ENCODE measurements at places on chromosomes 11 and 22.
A peak's percentile ranks its signal among the peaks of the same experiment; 100 is the strongest.

- no peak for DNase-seq
Measured at GRCh38 chr22:42462016-42462415, 29.8 kb upstream of the NFAM1 start.

DNA sequence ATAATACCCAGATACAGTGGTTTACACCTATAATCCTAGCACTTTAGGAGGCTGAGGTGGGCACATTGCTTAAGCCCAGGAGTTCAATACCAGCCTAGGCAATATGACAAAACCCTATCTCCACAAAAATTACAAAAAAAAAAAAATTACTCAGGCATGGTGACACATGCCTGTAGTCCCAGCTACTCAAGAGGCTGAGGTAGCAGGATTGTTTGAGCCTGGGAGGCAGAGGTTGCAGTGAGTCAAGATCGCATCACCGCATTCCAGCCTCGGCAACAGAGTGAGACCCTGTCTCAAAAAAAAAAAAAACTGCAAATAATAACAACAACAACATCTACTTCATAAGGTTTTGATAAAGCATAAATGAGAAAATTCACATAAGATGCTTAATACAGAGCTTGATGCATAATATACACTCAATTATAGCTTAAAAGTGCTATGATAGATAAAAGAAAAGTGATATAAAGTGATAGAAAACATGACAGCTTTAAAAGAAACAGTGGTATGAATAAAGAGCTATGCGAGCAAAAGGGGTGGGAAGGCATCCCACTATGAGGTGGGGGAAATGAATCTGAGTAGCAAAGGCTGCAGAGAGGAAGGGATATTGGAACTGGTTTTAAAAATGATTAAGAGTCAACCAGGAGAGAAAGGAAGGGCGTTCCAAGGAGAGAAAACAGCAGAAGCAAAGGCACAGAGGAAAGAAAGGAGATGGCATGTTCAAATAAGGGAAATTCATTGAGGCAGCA, 197.6 kb downstream of the KIF18A start:
- no peak for DNase-seq

GRCh38 chr11:59857439-59858434, 8.6 kb downstream of the TCN1 start:
- DNase-seq, result no peak

DNA sequence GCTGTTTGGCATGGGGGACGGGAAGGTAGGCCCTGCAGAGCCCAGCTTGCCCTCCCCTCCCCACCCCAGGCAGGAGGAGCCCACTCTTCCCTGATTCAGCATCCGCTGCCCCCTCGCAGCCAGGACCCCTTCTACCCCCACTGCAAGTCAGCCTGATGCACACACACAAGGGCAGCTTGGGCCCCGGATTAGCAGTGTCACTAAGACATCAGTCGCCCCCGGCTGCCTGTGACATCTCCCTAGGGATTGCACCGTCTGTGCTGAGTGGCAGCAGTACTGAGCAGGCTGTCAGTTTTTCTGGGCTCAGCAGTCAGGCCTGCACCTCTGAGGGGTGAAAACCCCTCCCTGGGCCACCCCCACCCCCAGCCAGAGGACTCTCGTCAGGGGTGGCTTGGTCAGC, 30.4 kb upstream of the SYT7 start:
- DNase-seq, result no peak

GRCh38 chr22:42162728-42163489, 32.3 kb upstream of the CYP2D6 start:
- no peak for DNase-seq

- no peak for DNase-seq
Measured at GRCh38 chr11:116471608-116472256, 301.1 kb downstream of the BUD13 start.

GRCh38 chr11:66231561-66231960, 36.9 kb upstream of the RAB1B start:
- no peak for DNase-seq

GRCh38 chr11:12723421-12724300, 49.4 kb downstream of the TEAD1 start:
- DNase-seq, result no peak

- peak; percentile 82 for DNase-seq
Measured at GRCh38 chr22:37696657-37697537, at the start of gene TRIOBP. Gene TRIOBP, plus strand, starts transcription at chr22:37697048. Its CDS starts 4,318 bp downstream, at chr22:37701366.

DNA sequence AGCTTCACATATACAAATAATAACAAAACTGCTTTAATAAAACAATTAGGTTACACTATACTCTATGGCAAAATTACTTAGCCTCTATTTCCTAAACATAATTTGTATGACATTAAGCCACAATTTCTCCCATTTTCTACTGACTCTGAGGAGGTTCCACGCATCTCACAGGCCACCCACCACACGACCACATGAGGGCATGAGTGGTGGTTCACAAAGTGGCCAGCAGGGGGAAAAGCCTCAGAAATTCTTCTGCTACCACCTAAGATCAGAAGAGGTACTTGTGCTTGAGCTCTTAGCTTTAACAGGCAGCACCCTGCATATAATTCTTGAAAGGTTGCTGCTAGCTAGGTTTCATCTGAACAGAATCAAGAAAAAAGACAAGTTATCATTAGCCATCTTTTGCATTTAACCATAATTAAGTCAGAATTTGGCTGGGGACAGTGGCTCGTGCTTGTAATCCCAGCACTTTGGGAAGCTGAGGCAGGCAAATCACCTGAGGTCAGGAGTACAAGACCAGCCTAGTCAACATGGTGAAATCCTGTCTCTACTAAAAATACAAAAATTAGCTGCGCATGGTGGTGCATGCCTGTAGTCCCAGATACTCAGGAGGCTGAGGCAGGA, 7.7 kb downstream of the LPXN start:
- DNase-seq, result peak; percentile 78

GRCh38 chr11:72712168-72712751, 38.0 kb upstream of the PDE2A start:
- DNase-seq, result peak; percentile 96

DNA sequence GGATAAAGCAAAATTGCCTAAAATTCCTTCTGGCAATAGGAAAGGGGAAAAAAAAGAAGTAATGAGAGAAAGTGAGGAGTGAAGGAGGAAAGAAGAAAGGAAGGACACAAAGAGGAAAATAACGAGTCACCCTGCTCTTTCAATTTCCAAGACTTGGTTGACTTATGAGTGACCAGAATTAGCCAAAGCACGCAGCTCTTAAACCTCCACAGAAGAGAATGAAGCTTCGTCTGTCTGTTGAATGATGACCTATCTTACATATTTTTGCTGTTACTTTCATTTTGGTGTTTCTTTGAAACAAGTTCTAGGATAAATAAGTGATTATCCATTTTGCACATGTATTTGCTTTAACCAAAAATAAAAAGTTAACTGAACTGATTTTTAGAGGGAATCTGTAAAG, 728 bp downstream of the MMP27 start:
- no peak for DNase-seq

DNA sequence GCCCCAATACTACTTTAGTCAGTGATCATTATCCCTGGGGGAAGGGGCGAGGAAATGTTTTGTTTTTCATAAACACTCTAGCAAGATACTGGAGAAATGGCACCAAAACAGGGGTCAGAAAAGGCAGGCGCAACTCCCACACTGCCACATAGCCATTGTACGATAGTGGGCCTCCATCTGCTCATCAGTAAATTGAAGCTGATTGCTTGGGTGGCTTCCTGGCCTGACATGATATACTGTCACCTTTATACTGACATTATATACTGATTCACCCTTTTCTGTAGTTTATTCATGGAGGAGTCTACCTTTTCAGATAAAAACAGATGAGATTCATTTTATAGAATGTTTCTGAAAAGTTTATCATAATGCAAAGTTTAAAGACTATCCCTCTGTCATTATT, 51.6 kb upstream of the CCDC34 start:
- no peak for DNase-seq

GRCh38 chr22:37485395-37486223, 575 bp downstream of the MFNG start:
- no peak for DNase-seq

GRCh38 chr11:111414267-111414931, 35.3 kb upstream of the POU2AF1 start:
- DNase-seq, result peak; percentile 49

- DNase-seq, result no peak
Measured at GRCh38 chr22:42412744-42413333, 19.4 kb downstream of the NFAM1 start.

DNA sequence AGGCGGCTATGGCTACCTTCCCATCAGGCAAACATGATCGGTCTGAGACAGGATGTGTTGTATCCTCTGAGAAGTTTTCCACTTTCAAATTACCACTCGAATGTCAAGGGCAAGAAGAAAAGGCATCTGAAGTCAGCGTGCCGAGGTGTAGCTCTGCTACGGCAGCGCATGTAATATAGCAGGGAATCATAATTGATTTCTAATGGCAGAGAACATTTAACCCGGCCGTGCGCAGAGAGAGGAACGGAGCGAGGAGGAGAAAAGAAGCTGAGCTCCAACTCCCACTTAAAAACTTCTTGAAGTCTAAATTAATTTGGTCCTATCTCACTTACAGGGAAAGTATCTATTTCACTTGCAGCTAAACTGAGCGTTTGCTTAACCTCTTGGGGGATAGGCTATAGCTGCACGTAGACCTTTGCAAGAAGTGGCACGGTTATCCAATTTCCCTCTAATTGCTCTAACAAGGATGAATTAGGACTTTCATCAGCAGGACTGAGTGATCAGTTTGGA, 137.3 kb upstream of the KIRREL3 start:
- DNase-seq, result no peak

- DNase-seq, result no peak
Measured at GRCh38 chr11:35588627-35589026, 29.6 kb upstream of the FJX1 start.

DNA sequence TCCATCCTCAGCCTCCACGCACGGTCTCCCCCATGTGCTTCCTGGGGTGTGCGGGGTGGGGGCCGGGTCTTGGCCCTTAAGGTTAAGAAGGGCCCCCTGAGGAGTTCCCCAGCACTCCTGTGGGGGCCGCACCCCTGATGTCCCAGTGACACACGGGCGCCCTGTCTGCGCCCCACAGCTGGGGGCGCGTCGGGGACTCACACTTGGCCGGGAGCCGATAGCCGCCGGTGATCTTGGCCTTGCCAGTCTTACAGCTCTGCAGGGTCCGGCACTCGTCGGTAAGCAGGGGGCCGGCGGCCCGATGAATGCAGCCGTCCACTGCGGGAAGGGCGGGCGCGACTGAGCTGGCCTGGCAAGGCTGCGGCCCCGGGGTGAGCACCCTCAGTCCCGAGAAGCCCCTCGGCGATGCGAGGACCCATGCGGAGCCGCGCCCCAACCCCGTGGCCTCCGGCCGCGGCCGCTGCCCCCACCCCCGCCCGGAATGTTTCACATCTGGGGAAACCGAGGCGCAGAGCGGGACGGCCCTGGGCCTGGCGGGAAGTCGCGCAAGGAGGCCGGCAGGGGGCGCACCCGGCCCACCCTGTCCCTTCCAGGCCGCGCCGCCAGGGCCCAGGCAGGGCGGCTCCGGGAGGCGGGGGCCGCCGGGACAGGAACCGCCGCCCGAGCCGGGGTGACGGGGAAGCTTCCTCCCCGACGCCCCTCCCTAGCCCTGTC, 13.9 kb downstream of the OTUB1 start:
- DNase-seq, result peak; percentile 78

GRCh38 chr22:42912059-42912458, 55.0 kb upstream of the ARFGAP3 start:
- DNase-seq, result peak; percentile 66

DNA sequence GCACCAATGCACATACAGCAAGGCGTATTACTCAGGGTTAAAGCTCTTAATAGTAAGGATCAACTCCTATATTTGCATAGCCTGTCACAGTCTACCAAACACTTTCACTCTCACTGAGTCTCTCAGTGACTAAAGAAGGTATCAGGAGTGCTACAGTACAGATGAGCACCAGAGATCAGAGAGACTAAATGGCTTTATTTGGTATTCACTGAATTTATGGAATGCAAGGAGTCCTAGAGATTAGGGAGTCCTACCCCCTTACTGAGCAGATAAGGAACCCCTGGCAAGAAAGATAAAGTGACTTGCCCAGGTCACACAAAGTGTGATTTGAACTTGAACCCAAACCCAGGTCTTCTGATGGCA, 396.4 kb upstream of the CCDC90B start:
- no peak for DNase-seq

DNA sequence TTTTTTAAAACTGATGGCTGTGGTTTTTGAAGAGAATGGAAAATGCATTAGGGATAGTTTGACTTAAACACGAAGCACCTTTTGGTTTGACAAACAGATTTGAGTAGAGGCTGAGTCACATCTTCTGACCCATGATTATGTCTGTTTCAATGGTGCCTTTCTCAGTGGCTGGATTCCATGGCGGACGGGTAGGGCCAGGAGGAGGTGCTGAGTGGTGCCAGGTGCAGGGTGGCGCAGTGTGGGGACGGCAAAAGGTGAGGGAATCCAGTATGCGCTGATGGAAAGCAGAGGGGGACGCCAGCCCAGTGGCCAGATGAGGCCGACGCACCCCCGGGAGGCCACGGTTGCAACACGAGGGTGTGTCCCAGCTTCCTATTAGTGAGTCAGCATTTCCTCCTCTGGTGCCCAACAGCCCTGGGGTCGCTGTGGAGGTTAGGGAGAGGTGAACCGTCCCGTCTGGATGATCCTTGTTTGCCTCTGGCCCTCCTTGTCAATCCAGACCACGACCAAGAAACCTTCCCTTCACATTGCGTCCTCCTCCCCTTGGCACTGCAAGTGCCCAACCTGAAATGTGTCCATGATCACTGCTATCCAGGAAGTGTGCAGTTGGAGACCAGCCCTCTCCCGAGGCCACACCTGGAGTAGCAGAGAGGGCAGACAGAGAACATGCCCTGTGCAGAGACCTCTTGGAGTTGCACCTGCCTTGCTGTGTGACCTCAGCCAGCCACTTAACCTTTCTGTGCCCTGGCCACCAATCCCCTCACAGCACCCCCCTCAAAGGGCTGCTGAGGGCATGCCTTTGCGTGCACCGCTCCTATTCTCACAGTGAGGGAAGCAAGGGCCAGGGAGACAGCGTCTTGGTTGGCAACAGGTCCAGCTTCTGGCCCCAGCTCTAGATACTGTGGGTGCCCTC, 32.5 kb upstream of the ATXN10 start:
- peak; percentile 68 for DNase-seq

GRCh38 chr22:30127749-30128166, 47.5 kb downstream of the HORMAD2 start:
- DNase-seq, result peak; percentile 35

- no peak for DNase-seq
Measured at GRCh38 chr11:96322775-96323641, 20.0 kb downstream of the MAML2 start.

DNA sequence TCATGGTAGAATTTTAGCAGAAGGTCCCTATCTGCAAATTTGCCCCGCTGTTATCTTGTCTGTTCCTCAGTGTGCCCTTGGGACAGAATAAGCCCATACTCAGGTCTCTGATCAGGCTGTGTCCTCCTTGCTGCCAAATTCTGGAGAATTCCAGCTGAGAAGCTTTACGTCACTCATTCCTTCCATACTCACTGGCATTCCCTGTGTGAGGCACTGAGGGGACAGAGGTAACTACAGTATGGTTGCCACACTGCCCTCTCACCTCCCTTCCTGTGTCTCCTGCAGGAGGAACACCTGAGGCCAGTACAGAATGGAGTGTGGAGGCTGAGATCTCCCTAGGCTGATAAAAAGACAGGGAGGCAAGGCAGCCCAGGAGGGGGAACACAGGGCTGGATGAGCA, 31.5 kb downstream of the SHISA8 start:
- no peak for DNase-seq

Measured in inflammatory macrophage (primary cell).